8988T (cell line): ENCODE measurements at places on chromosomes 12 and 14.
A peak's percentile ranks its signal among the peaks of the same experiment; 100 is the strongest.

- DNase-seq, result no peak
These were observed 16.0 kb upstream of the ACTR6 start for GRCh38 chr12:100184549-100185145.

- no peak for DNase-seq
These were observed 1.3 kb downstream of the RNASE6 start for GRCh38 chr14:20782280-20782890.

GRCh38 chr12:55830601-55831446, 1.4 kb upstream of the DNAJC14 start:
- peak; percentile 62 for DNase-seq

- no peak for DNase-seq
These were observed 71.9 kb downstream of the DYRK2 start for GRCh38 chr12:67720351-67720856.
